NCI-H510A (cell line): ENCODE measurements at places on chromosomes 3 and 15.
A peak's percentile ranks its signal among the peaks of the same experiment; 100 is the strongest.

- no peak for DNase-seq
These were observed 146.0 kb upstream of the SMAD3 start for GRCh38 chr15:66919421-66919820.

DNA sequence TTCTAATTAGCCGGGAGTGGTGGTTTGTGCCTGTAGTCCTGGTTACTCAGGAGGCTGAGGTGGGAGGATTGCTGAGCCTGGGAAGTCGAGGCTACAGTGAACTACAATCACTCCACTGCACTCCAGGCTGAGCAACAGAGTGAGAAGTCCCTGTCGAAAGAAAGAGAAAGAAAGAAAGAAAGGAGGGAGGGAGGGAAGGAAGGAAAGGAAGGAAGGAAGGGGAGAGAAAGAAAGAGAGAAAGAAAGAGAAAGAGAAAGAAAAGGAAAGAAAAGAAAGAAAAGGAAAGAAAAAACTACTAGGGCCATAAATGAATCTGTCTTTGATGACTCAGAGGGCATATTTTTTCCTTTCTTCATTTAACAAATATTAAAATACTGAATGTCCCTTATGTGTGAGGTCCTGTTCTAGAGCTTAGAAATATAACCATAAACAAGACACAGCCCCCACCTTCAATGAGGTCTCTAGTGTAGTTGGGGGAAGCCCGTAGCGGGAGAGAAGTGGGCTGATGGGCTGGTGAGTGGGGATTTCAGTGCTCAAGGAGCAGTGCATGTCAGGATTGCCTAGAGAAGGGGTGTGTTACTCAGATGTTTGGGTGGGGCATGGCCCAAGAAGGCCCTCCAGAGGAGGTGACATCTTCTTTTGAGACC is 35.2 kb upstream of the PIAS1 start:
- DNase-seq, result no peak

- DNase-seq, result peak; percentile 29
These were observed 693 bp downstream of the CD200 start for GRCh38 chr3:112333381-112334317.

GRCh38 chr3:49668414-49668797 is 5.7 kb upstream of the APEH start:
- DNase-seq, result no peak

- DNase-seq, result no peak
These were observed 53.3 kb upstream of the RPL32 start for GRCh38 chr3:12894629-12895028.

GRCh38 chr15:62975515-62975914 is 67.0 kb upstream of the TPM1 start:
- peak; percentile 7 for DNase-seq

GRCh38 chr3:89260721-89261120 is 153.3 kb downstream of the EPHA3 start:
- DNase-seq, result no peak

DNA sequence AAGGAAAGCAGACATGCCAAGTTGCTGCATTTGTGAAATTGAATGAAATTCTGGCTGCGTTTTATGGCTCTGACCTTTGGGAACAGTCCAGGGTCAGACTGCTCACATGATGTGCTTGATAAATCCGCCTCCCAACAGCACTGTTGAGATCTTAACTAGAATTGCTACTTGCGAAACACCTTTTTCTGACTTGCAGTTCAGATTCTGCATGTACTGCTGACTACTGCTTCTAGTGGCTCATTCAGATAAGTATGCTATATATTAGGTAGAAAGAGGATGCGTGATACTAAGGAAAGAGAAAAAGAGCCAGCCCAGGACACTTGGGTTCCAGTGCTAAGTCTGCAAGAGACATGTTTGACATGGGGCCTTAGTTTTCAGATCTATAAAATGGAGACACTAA is 129.4 kb downstream of the LPP start:
- DNase-seq, result no peak

DNA sequence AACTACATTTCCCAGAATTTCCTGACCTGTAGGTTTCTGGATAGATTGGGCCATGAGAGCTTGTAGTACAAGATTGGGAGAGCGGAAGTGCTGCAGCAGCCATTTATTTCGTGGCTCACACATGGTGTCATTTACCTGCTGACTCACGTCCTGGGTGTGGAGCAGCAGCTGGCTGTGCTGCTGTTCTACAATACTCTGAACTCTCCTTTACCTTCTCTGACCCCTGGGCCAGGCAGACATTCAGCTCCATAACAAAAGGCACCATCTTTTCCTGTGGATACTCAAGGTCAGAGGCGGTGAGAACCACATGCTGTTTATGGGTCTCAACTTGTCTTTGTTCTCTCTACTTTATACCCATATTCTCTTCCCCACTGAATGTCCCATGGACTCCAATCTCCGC is 490.2 kb downstream of the IGSF11 start:
- no peak for DNase-seq

- no peak for DNase-seq
These were observed 469.9 kb upstream of the CBLB start for GRCh38 chr3:106338582-106339214.

- DNase-seq, result no peak
These were observed 21.2 kb downstream of the CCR4 start for GRCh38 chr3:32972482-32973146.

GRCh38 chr15:69505956-69506556 is 53.4 kb downstream of the RPLP1 start:
- DNase-seq, result no peak

DNA sequence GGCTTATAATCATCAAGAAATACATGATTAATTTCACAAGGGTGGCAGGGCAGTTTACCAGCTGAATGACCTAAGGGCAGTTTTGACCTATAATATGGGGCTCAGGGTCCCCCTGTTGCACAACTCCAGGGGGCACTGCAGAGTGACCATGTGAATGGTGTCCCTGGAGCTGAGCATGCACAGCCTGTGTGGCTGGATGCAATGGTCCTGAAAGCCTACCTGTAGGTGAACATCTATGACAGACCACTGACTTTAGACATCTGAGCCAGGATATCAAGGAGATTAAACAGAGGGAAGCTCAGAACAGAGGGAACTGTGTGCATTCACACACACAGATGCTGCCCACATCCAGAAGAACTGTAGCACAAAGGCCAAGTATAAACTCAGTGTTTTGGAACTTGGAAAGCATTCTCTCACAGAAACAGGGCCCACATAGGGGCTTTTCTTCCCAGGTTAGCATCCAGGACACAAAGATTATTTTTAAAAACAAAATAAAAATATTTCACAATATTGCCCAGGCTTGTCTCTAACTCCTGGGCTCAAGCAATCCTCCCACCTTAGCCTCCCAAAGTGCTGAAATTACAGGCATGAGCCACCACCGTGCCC is 7.8 kb upstream of the SLC6A11 start:
- no peak for DNase-seq

- no peak for DNase-seq
These were observed 324.0 kb upstream of the SLCO3A1 start for GRCh38 chr15:91529534-91529933.

DNA sequence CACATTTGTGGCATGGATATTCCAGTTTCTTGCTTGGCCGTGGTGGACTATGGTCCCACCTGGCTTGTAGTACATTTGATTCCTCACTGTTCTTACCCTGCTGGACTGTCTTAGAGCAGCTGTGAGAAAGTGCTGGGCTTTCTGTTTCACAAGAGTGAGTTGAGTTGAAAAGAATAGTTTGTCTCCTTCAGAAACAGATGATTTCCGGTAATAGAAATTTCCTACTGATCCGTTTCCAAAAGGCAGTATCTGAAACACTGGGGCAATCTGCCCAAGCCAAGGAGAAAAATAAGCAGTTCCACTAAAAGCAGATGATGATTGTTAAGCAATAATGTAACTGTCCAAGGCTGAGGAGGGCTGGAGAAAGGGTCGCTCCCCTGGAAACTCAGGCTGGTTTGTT is 96.0 kb downstream of the SUCLG2 start:
- DNase-seq, result no peak

- no peak for DNase-seq
These were observed 65.2 kb downstream of the LSM3 start for GRCh38 chr3:14243782-14244181.

- DNase-seq, result no peak
These were observed 130.8 kb upstream of the STRIT1 start for GRCh38 chr3:155424323-155424710.

GRCh38 chr15:87779746-87780145 is 476.8 kb downstream of the NTRK3 start:
- DNase-seq, result no peak

DNA sequence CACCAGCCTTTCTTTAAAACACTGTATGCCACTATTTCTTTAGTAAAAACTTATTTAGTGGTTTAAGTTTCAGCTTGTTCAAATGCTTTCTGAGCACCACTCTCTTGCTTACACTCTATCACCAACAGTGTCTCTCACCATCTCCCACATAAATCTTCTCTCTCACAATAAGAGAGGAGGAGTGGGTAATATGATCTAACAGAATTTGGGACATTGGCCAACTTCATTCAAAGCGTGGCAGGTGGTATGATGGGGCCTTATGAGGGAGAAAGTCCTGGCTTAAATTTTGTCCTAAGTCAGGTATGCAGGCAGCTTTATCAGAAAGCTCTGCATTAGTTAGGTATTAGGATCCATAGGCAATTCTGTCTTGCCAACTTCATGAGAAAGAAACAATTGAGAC is 1132.5 kb downstream of the TUSC7 start:
- no peak for DNase-seq

DNA sequence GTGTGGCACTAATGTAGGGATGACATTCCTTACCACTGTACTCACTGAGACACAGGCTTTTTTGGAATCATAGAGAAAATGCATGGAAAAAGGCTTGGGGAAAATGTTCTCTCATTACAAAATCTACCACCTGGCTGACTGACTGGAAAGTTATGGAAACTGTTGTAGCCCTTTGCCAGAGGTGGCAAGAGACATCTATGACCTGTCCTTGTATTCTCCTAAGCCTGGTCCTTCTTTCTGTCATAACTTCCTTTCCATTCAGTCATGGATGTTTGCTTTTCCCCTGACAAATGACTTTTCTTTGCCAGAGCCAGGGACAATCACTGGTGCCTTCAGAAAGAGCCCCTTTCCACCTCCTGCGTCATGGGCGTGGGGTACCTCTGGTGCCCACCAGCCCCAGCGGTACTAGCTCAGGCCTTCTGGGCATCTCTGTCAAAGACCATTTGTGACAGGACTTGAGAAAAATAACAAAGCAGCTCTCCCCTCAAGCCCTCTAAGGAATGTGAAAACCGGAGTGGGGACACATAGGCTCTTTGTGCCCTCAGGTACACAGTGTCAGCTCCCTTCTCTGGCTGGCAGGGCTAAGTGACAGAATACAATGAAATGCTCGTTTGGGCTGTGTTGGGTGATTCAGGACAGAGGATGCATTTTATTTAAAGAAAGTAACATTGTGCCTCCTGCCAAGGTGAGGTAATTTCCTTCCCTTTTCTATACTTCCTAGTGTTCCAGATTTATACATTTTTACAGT is 381.1 kb upstream of the RASGRP1 start:
- no peak for DNase-seq

GRCh38 chr3:138774529-138775253 is 60.0 kb downstream of the PIK3CB start:
- peak; percentile 27 for DNase-seq

DNA sequence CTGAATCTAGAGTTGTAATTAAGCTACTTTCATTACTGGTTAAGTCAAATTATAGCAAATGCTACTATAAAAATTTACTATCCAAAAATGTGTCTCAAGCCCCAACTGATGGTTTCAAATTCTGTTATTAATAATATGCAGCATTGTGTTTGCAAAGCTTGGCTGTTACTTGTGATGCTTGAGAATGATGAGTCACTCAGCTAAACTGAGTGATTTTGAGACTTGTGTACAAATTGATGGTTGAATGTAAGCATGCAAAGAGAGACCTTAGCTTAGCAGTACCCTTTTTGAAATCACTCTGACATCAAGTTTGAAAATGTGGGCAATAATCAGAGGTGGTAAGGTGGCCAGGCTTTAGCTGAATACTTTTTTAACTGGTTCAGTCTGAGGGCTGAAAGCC is 27.6 kb downstream of the OPA1 start:
- no peak for DNase-seq

DNA sequence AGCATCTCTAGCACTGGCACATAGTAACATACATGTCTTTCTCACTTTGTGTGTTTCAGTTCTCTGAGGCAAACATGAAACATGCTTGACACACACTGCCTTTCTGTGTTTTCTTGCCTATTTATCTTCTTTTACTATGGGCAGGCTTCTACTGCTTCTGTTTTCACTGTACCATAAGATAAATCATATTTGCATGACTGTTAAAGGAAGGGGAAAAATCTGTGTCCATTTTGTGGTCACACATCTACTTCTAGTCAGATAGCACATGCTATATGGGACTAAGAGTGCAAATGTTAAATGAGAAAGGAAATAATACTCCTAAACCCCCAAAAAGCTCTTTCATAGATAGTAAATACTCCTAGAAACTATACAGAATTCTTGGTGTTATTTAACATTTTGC is 386.4 kb downstream of the ZBTB20 start:
- no peak for DNase-seq

DNA sequence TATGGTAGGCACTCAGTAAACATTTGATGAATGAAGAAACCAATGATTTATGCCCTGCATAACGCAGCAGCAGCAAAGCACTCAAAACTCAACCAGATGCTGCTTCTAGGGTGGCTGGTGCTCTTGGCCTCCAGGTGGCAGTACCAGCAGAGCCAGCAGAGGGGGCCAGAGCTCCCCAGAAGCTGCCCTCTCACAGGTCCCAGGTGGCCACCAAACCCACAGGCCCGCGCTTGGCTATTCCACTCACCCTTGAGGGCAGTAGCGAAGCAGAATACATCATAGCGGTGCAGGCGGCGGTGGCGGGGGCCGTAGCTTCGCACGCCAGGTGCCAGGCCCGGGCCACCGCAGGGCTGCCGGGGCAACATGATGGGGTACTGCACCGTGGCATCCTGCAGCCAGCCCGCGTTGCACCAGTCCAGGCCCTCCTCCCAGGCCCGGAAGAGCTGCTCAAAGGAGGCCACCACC is 16.6 kb downstream of the HAPLN3 start:
- peak; percentile 37 for DNase-seq
